Central memory CD4-positive, alpha-beta T cell (primary cell): ENCODE measurements at places on chromosomes 4 and X.

DNA sequence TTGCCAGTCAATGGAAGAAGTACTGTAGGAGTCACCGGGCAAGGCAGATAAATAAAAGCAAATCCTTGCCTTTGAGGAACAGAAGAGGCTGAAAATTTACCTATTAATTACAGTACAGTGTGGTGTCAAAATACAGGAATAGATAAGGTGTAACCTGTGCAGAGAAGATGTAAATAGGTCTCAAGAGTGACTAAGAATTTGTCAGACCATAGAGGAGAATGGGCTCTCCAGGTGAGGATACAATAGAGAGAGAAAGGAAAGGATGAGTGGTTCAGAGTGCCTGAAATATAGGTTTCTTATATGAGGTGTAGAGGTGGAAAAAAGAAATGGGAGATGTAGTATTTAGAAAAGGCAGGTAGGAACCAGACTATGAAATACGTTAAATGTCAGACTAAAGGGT is 801 bp upstream of the ZC4H2 start:
- no peak for DNase-seq

DNA sequence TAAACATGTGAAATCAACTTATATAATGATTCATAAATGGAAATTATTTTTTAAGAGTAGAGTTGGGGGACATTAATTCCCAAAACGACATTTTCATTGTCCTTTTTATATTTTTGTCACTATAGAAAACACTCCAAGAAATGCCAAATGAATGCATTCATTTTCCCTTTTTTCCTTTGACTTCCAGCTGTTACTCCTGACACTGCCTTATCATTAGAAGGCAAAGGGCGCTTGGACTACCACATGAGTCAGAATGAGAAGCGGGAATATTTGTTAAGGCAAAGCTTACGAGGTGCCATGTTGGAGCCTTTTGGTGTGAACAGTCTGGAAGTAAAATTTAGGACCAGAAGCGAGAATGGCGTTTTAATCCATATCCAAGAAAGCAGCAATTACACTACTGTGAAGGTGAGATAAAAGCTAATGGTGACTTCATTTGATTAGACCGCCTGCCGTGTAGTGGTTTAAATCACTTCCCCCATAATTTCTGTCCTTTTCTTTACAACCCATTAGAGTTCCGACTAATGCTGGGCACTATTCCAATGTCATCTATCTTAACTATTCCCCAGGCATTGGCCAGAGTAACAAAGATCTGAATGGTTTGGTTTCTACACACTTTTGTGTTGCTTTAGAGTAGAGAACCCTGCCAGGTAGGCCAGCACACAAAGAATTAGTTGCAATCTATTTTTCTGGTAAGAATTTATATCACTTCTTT is 166.7 kb downstream of the FAT4 start:
- DNase-seq: no peak

DNA sequence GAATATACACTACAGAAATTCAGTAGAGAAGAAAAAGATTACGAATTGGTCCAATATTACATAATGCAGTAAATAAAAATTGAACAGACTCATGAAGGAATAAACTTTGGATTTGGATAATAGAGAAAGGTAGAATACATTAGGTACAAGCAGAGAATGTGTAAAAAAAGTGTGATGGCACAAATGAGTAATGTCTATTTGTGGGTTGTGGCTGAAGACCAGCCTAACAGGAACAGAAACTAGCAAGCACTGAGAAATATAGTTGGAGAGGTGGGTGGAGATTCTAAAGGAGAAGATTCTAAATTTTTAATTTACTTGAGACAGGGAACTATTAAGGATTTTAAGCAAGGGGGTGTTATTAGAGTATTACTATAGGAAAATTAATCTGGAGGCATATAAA is 15.2 kb upstream of the CLOCK start:
- DNase-seq: no peak

DNA sequence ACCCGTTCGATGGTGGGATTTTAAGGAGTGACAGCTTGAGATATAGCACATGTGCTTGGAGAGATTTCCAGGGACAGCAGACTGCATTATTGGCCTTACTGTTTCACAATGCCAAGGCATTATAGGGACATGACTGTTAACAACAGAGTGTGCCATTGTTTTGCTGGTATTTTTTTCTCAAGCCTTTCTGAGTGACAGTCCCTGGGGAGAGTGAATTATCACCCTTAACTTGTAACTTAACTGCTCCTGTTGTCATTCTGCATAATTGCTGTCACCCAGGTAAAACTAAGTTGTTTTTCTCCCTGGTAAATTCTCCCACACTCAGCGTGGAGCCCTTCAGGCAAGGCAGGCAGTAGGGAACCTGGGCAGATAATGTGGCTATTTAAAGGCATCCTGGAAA is 989.2 kb upstream of the LCORL start:
- no peak for DNase-seq

GRCh38 chr4:74055096-74055495 is 16.6 kb upstream of the CXCL3 start:
- no peak for DNase-seq

DNA sequence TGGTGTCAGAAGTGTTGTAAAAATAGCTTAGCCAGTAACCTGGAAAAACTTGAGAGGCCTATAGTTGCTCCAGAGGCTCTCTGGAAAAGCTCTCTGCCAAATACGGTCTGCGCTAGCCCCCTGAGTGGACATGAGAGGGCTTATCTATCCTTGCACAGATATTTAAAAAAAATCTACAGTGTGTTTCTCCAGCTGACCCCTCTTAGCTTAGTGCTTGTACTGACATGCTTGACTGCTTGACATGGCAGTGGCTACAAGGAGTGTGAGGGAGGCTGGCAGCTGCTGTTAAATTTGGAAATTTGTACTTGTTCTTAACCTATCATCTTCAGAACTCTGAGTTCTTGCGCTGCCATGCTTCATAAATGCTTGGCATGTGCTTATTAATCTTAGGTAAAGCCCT is 229.2 kb downstream of the RBMX2 start:
- DNase-seq: no peak

DNA sequence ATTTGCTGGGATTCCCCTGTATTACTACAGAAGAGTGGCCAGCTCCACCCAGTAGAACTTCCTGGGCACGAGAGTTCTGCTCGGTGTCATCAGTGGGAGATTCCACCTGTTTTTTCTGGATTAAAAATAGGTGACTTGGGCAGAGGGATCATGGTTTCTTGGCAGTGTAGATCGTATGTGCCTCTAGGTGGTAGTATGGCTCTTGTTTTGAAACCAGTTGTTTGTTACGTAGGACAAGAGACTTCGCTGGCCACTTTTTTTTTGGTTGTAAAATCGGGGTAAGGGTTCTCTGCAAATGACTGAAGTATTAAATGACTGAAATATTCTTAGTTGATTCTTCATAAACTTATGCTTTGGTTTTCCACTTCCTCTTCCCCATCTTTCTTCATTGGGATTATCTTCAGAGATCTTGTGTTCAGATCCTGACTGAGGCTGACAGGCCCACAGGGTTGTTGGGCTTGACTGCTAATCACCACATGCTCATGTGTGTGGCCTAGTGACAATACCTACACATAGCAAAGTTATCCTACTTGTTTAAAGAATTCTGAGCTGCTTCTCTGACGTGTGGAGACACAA is 43.8 kb upstream of the WDR1 start:
- peak; percentile 12 for DNase-seq

GRCh38 chrX:153948847-153949805 is 4.7 kb upstream of the RENBP start:
- DNase-seq: no peak

GRCh38 chr4:88320780-88321373 is 36.5 kb upstream of the PPM1K start:
- DNase-seq: peak; percentile 8

GRCh38 chr4:92387459-92388069 is 83.8 kb downstream of the GRID2 start:
- DNase-seq: no peak

DNA sequence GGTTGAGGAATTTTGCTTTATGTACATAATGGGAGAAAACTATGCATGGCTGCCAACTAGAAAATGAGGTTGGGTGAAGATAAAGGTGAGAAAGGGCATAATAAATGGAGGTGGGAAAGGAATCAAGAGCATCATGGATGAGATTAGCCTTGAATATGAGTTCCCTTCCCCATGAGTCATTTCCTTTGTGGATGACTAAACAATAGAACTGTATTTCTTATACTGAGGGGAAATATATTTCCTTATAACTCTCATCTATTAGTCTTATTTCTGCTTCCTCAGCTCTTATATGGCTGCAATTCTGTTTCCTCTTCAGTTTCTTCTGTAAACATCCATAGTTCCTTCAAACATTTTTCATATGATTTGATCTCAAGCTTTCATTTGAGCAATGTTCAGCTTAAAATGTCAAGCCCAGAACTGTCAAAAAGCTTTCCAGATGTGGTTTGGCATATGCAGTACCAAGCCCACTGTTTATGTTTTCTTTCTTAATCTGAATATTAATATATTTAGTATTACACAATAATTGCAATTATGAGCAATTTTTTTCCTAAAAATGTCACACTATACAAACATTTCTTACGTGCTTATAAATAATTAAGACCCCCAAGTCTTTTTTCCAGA is 100.7 kb upstream of the GRPR start:
- no peak for DNase-seq

DNA sequence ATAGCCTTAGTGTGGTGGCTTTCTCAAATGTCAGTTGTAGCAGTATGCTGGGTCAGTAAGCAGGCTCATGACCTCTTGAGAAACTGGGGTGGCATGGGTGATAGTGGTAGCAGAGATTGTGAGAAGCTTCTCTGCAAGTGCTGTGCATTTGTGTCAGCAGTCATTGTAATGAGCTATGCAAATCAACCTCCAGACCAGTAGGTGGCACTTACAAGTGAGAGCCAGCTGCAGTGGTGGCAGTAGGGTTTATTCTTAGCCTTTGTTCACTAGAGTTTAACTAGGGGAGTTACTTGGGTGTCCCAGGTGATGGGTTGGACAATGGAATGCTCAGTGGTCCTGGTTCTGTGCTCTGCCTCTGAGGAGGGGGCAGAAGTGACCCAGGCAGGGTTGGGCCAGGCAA is 818.7 kb downstream of the PCDH7 start:
- no peak for DNase-seq
